Diencephalon (tissue), 1 donor: ENCODE measurements at places on chromosomes 12 and 14. TPM values are rescaled to one million over a fixed set of nuclear protein-coding genes. Genes with fewer than 3 reads are reported as not detected.

Gene CHD8
- total RNA-seq: 81.7 TPM

Gene SIX6
- total RNA-seq: 0.69 TPM

Gene TOMM20L
- total RNA-seq: not detected

Gene BCL2L14
- total RNA-seq: not detected

Gene ANO4
- 27.2 TPM for total RNA-seq

Gene RFX4
- 16.8 TPM for total RNA-seq

Gene RGS6
- total RNA-seq: 10.6 TPM

Gene SLC25A47
- not detected for total RNA-seq
